ENCODE measurements at places on chromosomes 7 and 10.

- no peak for DNase-seq
These were observed 7.0 kb downstream of the ANXA7 start for GRCh38 chr10:73406846-73407245.

- DNase-seq, result no peak
These were observed 203.8 kb downstream of the ZMYND11 start for GRCh38 chr10:339038-339391.

DNA sequence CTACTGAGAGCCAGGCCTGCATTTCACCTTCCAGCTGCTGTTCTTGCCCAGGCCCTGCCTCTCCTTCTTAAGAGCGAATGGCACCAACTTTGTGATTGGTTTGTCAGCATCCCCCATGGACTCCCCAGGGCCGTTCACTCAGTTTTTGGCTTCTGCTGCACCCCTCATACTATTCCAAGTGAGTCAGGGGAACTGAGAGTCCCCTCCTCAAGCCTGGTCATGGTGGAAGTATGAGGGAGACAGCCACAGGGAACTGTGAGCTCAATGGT is 62.4 kb upstream of the ANTXRL start:
- no peak for DNase-seq

GRCh38 chr7:48426966-48427555 is 255.8 kb downstream of the ABCA13 start:
- DNase-seq, result peak; percentile 4

DNA sequence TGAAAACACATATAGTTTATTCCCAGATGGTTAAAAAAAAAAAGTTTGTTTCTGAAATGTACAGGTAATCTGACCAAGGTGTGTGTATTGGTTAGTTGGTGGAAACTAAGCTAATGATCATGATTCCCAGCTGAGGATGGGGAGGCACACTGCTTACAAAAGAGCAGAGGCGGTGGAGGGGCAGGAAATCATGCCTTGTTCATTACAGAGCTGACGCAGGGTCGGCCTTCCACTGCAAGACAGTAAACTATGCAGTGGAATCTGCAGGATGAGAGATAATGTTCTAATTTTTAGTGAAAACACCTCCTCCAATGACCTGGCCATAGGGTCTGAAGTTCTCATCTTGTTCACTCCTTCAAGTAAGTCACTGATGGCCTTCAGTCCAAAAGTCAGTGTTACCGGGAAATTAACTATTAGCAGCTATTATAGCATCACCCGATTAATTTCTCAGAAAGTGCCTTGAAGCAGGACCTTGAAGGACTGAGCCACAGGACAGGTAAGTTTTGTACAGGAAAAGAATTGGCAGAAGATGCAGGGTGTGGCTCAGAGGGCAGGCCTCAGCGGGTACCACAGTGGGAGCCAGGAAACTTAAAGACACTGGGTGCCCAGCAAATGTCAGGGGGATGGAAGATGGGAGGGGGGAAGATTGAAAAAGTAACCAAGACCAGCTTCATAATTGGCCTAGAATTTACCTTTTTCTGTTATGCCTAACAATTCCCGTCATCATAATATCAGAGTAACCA is 36.0 kb downstream of the MYOF start:
- DNase-seq, result peak; percentile 35

GRCh38 chr10:110750931-110751330 is 106.8 kb downstream of the RBM20 start:
- DNase-seq, result no peak

- no peak for DNase-seq
These were observed 5.8 kb upstream of the CLDN4 start for GRCh38 chr7:73824986-73825385.

DNA sequence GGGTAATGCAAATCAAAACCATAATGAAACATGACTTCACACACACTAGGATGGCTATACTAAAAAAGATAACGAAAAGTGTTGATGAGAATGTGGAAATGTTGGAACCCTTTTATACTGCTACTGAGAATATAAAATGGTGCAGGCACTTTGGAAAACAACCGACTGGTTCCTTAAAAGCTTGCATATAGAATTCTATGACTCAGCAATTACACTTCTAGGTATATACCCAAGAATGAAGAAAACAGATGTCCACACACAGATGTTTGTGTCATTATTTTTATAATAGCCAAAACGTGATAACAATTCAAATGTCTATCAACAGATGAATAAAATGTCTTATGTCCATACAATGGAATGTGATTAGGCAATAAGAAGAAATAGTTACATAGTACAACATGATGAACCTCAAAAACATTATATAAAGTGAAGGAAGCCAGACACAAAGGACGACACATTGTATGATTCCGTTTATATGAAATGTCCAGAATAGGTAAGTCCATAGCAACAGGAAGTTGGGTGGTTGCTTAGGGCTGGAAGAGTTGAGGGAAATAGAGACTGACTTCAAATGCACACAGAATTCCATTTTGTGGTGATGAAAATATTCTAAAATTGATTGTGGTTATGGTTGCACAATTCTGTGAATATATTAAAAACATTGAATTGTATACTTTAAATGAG is 148.3 kb upstream of the PHYHIPL start:
- no peak for DNase-seq

- DNase-seq, result no peak
These were observed 94.8 kb upstream of the AFAP1L2 start for GRCh38 chr10:114499116-114499515.

DNA sequence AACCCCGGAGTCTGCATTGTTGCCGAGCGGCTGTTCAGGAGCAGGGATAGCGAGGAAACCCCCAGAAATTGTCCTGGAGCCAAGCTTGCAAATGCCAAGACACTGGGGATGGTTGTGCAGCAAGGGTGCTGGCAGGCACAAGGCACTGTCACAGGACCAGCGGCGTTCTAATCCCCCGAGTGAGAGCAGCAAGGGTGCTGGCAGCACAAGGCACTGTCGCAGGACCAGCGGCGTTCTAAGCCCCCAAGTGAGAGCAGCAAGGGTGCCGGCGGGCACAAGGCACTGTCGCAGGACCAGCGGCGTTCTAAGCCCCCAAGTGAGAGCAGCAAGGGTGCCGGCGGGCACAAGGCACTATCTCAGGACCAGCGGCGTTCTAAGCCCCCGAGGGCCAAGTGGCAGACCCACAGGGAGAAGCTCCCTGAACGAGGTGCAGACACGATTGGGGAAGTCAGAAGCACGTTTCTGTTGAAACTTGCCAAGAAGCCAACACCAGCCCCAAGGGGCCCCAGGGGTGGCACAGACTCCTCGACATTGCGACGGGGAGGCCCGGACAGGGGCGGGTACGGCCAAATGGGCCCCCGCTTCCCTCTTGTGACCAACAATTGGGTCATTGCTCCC is 40.4 kb upstream of the INPP5A start:
- no peak for DNase-seq

- no peak for DNase-seq
These were observed 49.2 kb downstream of the GALNT11 start for GRCh38 chr7:152074673-152075072.

GRCh38 chr10:79929409-79929904 is 19.4 kb downstream of the SFTPD start:
- DNase-seq, result peak; percentile 79

GRCh38 chr10:110335314-110336064 is 30.8 kb upstream of the SMNDC1 start:
- DNase-seq, result no peak

GRCh38 chr10:62038609-62039190 is 137.2 kb downstream of the ARID5B start:
- DNase-seq, result peak; percentile 63
